ENCODE measurements at places on chromosomes 6 and 20. TPM values are rescaled to one million over a fixed set of nuclear protein-coding genes. Genes with fewer than 3 reads are reported as not detected.

DNA sequence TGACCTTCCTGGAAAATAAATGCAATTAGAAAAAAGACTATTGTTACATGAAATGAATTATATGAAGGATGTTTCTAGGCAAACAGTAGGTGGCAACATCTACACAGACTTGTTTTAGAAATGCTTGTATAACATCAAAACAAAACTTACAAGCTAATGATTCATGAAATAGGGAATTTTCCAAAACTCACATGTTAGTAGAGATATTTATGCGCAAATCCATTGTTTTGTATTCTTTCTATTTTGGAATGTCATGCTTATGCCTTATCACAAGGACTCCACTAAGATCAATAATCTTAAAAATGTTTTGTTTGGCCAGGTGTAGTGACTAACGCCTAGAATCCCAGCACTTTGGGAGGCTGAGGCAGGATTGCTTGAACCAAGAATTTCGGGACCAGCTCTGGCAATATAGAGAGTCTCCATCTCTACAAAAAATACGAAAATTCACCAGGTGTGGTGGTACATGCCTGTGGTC is 32.3 kb upstream of the LGSN start:
- H3K27me3 ChIP-seq, result no peaks in the 10 kb centered on the region
- no peak overlapping the region for H3K4me3 ChIP-seq
- no peaks in the 10 kb centered on the region for H3K36me3 ChIP-seq
- H3K27ac ChIP-seq, result no peak overlapping the region
- no peak for DNase-seq

GRCh38 chr20:1657556-1658334 is at the start of gene SIRPG:
Gene SIRPG, minus strand, starts transcription at chr20:1657779. Its CDS starts 65 bp downstream, at chr20:1657714.
- no peak for DNase-seq
- H3K27me3 ChIP-seq, result no peaks in the 10 kb centered on the region
- no peak within 1 kb of the TSS for H3K27ac ChIP-seq
- no peaks in the 10 kb centered on the region for H3K36me3 ChIP-seq
- no peaks in the 10 kb centered on the region for H3K4me1 ChIP-seq

The DDO gene
- not detected for total RNA-seq

The PTPRT gene
- not detected for total RNA-seq
